CD4-positive, alpha-beta T cell treated with Interleukin-10 for 1 hour (primary cell): ENCODE measurements at places on chromosomes 6 and 20.
A peak's percentile ranks its signal among the peaks of the same experiment; 100 is the strongest.

- no peak for DNase-seq
These were observed 102.8 kb upstream of the SGK1 start for GRCh38 chr6:134420614-134421181.

DNA sequence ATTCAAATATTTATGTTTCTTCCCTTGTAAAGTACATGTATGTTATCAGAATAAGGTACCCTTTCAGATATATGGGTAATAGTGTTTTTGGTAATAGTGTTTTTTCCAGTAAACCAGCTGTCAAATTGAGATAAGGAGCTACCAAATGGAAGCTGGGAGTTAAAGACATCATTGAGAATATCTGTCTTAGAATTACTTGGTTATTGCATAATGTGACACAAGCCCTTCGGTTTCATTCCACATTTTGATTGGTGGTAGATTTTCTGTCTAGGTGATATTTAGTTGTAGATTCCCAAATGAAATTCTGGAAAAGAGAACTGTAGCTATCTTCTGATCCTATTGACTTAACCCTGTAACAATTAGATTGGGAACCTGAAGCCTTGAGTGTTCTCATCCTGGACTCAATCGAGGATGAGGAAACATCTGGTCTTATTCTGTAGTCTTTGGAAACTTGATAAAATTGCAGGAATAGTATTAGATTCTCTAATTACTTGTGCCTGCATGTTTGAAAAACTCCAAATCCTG, 75.1 kb upstream of the SYNJ2 start:
- DNase-seq: no peak

DNA sequence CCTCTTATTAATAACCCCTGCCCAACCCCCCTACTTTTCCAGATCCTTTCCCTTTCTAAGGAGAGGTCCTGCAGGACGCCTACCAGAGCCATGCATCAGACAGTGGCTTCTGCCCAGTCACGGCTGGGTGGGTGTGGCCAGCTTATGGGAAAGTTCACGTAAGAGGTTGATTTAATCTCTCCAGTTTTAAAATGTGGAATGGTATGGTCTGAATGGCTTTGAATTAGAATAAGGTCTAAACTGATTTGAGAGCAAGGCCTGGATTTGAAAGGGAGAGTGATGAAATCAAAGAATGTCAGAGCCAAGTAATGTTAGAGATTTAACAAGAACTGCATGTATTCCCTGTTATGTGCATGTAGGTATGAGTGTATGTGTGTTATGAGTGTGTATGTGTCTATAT, 275.7 kb downstream of the PAX1 start:
- no peak for DNase-seq

DNA sequence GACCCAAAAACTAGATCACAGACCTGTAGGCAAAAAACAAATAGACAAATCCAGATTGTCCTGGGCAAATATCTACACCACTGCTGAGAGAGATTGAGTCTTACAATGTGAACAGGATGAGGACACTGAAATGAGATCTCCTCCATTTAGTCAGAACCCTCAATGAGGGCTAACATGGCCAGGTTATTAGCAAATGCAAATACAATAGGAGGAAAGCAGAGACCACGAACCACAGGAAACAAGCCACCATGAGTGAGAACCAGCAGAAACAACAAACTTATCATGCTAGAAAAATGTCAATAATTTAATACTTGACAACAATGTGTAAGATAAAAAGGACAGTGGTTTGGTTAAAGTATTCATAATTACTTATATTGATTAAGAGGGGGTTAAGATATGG, 162.8 kb downstream of the SYNE1 start:
- DNase-seq: no peak

- no peak for DNase-seq
These were observed 70.8 kb upstream of the HEY2 start for GRCh38 chr6:125678601-125679000.

- no peak for DNase-seq
These were observed 738.6 kb upstream of the GJE1 start for GRCh38 chr6:141394125-141394536.

DNA sequence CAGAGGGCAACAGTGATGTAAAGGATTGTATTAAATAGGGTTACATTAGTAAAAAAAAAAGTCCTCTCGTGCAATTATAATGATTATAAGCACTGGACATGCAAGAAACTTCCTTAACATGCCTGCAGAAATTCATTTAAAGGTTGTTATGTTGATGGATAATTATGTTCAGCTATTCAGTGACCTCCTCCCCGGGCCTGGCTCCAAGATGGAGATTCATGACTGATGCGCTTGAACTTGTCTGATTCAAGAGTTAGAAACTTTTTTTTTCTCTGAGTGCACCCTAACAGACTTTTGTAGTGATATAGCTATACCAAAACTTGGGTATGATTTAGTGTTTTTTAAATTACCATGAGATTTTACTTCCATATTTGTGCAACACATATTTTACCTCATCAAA, 1170.0 kb upstream of the CITED2 start:
- no peak for DNase-seq

DNA sequence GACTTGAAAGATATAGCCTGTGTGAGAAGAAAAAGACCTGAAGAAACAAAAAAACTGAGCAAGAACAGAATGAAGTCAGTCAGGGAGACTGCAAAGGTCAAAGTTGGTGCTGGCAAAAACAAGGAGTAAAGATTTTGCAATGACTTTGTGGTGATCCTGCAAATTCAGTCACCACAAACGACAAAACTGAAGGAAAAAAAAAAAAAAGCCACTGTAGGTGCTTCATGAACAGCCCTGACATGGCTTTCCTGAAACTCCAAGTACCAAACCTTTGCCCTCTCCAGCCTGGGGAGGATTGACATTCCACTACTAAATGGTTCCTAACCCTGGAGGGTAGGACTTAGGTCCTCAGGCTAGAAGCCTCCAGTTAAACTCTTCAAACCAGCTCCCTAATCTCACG, 114.7 kb upstream of the BEND3 start:
- DNase-seq: no peak

- DNase-seq: no peak
These were observed 68.2 kb downstream of the KHDC1L start for GRCh38 chr6:73156793-73157767.

DNA sequence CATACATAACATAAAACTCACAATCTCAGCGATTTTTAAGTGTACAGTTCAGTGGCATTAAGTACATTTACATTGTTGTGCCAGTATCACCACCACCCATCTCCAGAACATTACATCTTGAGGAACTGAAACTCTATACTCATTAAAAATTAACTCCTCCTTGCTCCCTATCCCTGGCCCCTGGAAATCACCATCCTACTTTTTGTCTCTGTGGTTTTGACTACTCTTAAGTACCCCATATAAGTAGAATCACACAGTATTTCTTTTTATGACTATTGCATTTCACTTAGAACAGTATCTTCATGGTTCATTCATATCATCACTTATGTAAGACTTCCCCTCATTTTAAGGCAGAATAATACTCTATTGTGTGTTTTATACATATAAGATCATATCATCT, 1108.1 kb downstream of the GRIK2 start:
- DNase-seq: no peak

GRCh38 chr20:24991897-24992486, 559 bp downstream of the APMAP start:
- DNase-seq: peak; percentile 25

DNA sequence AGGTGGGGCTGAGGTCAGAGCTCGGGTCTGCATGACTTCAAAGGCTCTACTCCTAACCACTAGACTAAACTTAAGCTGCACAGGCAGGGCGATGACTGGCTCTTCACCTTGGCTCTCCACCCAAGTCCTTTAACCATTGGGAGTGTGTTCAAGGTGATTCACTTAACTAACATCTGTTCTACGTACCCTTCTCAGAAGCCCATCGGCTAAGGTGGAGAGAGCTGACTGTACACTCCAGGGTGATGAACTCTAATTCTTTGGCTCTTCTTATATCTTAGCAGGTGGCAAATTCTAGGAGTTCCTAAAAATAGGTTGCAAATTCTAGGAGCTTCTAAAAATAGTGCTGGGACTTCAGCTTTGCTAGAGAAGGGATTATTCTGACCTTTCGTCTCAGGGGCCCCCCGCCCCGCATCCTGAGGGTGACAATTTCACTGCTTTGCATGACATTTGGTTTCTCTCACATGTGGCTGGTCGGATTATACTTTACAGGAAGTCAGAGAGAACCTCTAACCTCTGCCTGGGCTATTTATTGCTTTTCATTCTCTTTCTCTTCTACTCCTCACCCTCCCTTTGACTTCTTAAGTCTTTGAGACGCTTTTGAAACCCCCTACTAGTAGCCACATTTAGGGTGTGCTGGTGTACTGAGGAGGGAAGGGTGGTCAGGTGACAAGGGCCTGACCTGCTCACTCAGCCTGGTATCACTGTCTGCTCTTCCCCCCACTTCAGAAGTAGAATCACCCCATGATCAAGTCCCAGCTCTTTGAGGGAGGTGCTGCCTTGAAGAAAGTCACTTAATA, 55.5 kb downstream of the PRDM1 start:
- DNase-seq: peak; percentile 55

GRCh38 chr6:96631248-96631647, 68.3 kb downstream of the FHL5 start:
- no peak for DNase-seq

- no peak for DNase-seq
These were observed 121.4 kb downstream of the KIF13A start for GRCh38 chr6:17865798-17866725.

DNA sequence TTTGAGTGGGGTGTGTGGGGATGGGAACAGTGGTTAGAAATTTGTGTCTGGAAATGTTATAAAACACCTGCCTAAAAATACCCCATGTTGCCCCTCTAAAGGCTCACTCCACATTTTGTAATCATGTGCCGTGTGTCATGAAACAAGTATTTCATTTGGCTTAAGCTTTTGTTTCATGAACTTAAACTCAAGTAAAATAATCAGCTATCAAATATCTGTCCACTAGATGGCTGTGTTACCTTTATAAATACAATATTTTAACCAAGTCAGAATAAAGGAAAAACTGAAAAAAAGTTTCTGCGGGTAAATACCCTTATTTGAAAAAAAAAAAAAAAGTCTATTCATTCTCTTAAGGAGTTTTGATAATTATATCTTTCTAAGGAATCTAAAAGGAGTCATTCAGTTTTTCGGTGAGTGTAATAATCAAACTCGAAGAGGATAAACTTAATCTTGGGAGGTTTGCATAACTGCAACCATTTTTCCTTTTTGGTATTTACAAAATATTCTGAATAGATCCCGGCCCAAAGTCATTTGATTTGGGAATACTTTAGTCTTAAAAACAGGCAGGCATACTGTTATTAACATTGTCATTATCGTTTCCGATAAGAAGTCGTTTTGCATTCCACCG, 29.9 kb upstream of the MTRF1L start:
- DNase-seq: no peak

- no peak for DNase-seq
These were observed 786.1 kb downstream of the TFAP2A start for GRCh38 chr6:9628819-9629218.

- no peak for DNase-seq
These were observed 91.3 kb upstream of the OGFRL1 start for GRCh38 chr6:71197267-71197666.

- DNase-seq: peak; percentile 50
These were observed 108.2 kb upstream of the GMDS start for GRCh38 chr6:2353412-2354137.

GRCh38 chr6:33966536-33966935, 162.7 kb upstream of the MLN start:
- no peak for DNase-seq

GRCh38 chr20:62982124-62983075, 24.4 kb downstream of the BHLHE23 start:
- DNase-seq: no peak

DNA sequence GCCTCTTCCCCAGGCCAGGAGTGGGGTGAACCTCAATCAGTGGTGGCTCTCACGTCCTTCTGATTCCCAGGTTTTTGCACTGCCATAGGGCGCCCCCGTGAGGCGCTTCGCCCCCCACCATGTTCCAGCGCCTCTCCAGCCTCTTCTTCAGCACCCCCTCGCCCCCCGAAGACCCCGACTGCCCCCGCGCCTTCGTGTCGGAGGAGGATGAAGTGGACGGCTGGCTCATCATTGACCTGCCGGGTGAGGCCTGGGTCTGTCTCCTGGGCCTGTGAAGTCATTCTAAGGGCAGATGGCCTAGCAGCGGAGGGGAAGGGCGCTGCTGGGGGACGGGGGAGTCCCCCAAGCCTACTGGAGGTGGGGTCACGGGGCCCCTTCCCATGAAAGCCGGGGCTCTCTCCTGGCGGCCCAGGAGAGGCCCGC, 4.5 kb downstream of the TP53INP2 start:
- peak; percentile 64 for DNase-seq

GRCh38 chr6:160258346-160259142, at the start of gene SLC22A2:
TSS of gene SLC22A2 (minus strand) at chr6:160258821. CDS start at chr6:160258757, 64 bp downstream.
- DNase-seq: no peak

DNA sequence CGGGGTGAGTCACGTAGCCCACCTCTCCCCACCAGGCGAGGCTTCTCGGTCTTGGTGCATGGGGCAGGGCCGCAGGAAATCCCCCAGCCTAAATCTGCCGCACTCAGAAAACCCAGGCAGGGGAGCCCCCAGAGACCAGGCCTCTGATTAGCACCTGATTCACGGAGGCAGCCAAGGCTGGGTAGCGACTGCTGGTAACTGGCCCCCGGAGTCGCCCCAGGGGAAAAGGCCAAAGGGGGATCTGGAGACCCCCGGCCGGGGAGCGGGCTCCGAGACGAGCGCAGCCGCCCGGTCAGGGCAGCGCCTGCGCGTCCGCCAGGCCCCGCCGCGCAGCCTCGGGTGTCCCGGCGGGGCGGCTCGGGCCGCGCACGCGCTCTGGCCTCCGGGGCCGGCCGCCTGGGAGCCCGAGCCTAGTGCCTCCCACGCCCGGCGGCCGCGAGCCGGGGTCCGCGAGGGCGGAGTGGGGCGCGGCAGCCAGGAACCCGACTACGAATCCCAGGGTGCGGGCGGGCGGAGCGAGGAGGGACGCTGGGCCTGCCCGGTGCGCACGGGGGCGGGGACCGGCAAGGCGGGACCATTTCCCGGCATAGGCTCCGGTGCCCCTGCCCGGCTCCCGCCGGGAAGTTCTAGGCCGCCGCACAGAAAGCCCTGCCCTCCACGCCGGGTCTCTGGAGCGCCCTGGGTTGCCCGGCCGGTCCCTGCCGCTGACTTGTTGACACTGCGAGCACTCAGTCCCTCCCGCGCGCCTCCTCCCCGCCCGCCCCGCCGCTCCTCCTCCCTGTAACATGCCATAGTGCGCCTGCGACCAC, at the start of gene DUSP22:
Gene DUSP22 (plus strand): TSS at position 791 of the 809 bp plus-strand sequence. CDS start 53 bp downstream, outside the sequence.
- DNase-seq: peak; percentile 80
